ENCODE measurements at places on chromosomes 1 and 21. TPM values are rescaled to one million over a fixed set of nuclear protein-coding genes. Genes with fewer than 3 reads are reported as not detected.

DNA sequence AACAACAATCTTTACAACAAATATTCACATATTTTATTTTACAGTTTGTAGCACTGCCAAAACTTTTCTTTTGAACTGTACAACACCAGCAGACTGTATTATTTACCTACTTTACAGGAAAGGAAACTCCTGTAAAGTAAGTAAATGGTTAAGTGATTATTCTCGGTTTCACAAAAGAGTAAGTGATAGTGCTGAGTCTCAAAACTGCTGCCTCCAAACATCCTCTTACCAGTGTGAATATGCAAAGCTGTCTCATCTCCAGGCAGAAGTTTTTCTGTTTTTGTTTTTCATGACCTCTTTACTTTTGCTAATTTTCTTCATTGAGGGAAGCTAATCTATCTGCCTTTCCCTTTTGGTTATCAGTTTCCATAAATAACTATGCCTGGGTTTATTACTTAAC, 286.7 kb downstream of the SRGAP2C start:
- H3K27ac ChIP-seq, result no peak overlapping the region
- H3K27me3 ChIP-seq, result no peaks in the 10 kb centered on the region
- H3K4me1 ChIP-seq, result no peaks in the 10 kb centered on the region
- no peak for DNase-seq

GRCh38 chr1:85394130-85394529, 70.8 kb downstream of the DDAH1 start:
- H3K27ac ChIP-seq, result no peak overlapping the region
- H3K4me1 ChIP-seq, result no peaks in the 10 kb centered on the region
- H3K27me3 ChIP-seq, result no peaks in the 10 kb centered on the region
- DNase-seq, result peak; percentile 41

- no peaks in the 10 kb centered on the region for H3K27me3 ChIP-seq
- DNase-seq, result peak; percentile 84
- H3K4me3 ChIP-seq, result no peak overlapping the region
- H3K27ac ChIP-seq, result no peak overlapping the region
- no peaks in the 10 kb centered on the region for H3K36me3 ChIP-seq
Measured at GRCh38 chr1:9413071-9413876, 120.6 kb downstream of the SPSB1 start.

DNA sequence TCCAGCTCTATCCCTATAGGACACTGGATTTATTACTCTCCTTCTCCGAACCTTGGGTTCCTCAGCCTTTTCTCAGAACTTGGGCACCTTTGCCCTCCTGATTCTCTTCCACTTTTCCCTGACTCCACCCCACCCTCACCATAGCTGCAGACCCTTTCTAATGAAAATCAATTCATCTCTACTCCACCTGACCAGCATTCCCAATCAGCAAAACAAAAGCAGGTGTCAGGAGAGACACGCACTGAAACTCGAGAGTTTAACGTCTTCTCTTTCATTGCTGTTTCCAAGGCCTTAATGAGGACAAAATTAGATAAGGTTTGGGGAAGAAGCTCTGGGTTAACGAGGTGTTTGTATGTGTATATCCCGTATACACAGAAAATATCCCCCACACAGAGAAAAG, 208.8 kb downstream of the PLPP3 start:
- H3K4me3 ChIP-seq, result no peak overlapping the region
- no peaks in the 10 kb centered on the region for H3K27me3 ChIP-seq
- no peaks in the 10 kb centered on the region for H3K36me3 ChIP-seq
- no peaks in the 10 kb centered on the region for H3K4me1 ChIP-seq
- DNase-seq, result no peak

GRCh38 chr1:143736562-143736961, 235.2 kb downstream of the FAM72C start:
- no peaks in the 10 kb centered on the region for H3K27me3 ChIP-seq
- DNase-seq, result no peak
- no peaks in the 10 kb centered on the region for H3K36me3 ChIP-seq
- H3K4me1 ChIP-seq, result no peaks in the 10 kb centered on the region

GRCh38 chr1:162639718-162640117, 7.5 kb downstream of the DDR2 start:
- H3K36me3 ChIP-seq, result no peaks in the 10 kb centered on the region
- H3K4me1 ChIP-seq, result no peaks in the 10 kb centered on the region
- DNase-seq, result no peak
- no peaks in the 10 kb centered on the region for H3K27me3 ChIP-seq
- no peak overlapping the region for H3K4me3 ChIP-seq

DNA sequence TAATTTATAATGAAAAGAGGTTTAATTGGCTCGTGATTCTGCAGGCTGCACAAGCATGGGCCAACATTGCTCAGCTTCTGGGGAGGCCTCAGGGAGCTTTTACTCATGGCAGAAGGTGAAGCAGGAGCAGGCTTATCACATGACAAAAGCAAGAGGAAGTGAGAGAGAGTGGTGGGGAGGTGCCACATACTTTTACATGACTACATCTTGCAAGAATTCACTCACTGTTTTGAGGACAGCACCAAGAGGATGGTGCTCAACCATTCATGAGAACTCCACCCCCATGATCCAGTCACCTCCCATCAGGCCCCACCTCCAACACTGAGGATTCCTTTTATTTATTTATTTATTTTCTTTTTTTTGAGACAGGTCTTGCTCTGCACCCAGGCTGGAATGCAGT, 5.5 kb upstream of the PLEKHM2 start:
- no peak overlapping the region for H3K27ac ChIP-seq
- H3K4me3 ChIP-seq, result peak overlapping the region; percentile 35
- no peaks in the 10 kb centered on the region for H3K27me3 ChIP-seq
- peaks cover 5% of the 10 kb centered on the region for H3K4me1 ChIP-seq
- peak; percentile 70 for DNase-seq
- H3K36me3 ChIP-seq, result no peaks in the 10 kb centered on the region

Gene DAB1
- 37.5 TPM for total RNA-seq

Measured in endodermal cell (in vitro differentiated cells).